ENCODE measurements at places on chromosomes 5 and 9.
A peak's percentile ranks its signal among the peaks of the same experiment; 100 is the strongest.

GRCh38 chr5:164353155-164353554 is 847.7 kb downstream of the MAT2B start:
- no peak for DNase-seq

DNA sequence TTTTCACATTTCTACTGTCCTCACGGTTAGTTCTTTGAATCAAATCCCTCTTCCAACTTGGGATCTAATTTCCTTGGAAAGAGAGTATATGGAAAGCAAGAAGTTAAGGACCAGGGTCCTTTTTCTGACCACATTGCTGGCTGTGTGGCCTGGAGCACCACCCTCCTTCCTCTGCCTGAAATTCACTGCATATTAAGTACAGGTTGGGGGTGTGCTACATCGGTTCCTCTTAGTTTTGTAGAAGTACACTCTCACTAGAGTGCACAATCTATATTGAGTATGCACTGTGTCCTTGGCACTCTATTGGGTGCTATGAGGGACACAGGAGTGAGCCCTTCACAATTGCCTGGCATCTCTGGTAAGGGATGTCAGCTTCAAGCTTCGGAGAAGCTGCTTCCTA is 53.8 kb upstream of the KLF9 start:
- no peak for DNase-seq

DNA sequence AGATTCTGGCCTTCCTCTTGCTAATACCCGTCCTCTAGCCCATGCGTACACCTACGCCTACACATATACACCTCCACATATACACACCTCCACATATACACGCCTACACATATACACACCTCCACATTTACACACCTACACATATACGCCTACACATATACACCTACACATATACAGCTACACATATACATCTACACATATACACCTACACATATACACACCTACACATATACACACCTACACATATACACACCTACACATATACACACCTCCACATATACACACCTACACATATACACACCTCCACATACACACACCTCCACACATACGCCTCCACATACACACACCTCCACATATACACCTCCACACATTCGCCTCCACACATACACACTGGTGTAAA is 27.2 kb downstream of the AK3 start:
- no peak for DNase-seq

GRCh38 chr9:126406075-126406667 is 79.5 kb downstream of the MVB12B start:
- no peak for DNase-seq

DNA sequence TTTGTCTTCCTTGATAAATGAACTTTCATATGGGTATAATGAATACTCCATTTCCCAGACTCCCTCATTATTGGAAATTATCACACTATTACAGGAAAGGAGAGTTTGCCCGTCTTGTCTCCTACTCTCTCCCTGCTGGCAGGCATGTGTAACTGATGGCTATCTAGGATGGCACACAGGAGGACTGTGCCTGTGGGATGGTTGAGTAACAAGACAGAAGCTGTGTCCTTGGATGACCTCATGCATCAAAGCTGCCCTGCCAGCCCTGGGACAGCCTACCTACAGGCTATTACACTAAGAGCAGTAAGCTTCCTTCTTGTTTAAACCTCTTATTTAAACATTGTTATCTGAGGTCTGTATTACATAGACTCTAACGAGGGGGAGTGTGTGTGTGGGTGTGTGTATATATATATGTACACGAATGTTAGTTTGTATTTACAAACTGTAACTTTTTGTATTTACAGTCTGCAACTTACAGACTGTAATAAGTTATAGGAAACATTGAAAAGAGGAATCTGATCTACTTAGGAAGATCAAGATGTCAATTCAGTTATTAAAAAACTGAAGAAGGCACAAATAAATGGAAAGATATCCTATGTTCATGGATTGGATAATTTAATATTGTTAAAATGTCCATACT is 247.6 kb upstream of the ACO1 start:
- no peak for DNase-seq

GRCh38 chr5:171121638-171122037 is 187.4 kb upstream of the TLX3 start:
- DNase-seq: no peak

GRCh38 chr9:113345190-113345589 is 4.2 kb upstream of the BSPRY start:
- DNase-seq: no peak

DNA sequence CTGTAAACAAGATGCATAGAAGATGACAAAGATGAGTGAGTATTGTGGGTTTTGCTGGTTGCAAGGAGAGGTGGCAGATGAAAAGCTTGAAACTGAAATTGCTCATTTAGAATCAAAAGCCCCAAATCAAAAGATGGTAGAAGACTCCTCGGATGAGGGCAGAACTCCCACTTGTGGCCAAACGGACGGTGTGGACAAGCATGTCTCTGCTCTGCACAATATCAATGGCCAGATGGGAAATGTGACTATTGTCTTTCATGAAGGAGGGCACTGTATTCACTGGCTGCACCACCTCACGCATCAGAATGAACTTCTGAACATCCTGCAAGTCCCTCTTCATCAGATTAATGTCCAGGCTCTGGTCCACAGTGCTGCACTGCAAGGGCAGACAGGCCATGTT is 541.7 kb downstream of the MTRR start:
- DNase-seq: no peak

- DNase-seq: no peak
Measured at GRCh38 chr5:44402084-44402483, 12.9 kb upstream of the FGF10 start.

GRCh38 chr5:14816999-14817761 is 54.4 kb downstream of the ANKH start:
- DNase-seq: peak; percentile 36

DNA sequence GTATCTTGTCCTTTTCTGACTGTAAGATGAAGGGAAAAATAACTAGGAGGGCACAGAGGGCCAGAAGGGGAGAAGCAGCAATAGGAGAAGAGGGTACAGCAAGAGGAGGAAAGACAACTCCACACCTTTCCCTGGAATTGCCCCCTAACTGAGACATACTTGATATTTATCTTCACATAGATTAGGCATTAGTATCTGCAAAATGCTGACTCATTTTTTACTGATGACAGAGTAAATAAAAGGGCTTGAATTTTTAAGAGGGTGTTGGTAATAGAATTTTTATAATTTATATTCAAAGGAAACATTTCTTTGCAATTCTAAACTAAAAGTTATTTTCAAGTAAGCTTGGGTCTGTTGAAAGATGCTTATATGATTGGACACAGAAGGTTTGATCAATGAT is 86.8 kb upstream of the PRRC1 start:
- no peak for DNase-seq

- DNase-seq: no peak
Measured at GRCh38 chr5:170542691-170543293, 39.0 kb downstream of the KCNIP1 start.

DNA sequence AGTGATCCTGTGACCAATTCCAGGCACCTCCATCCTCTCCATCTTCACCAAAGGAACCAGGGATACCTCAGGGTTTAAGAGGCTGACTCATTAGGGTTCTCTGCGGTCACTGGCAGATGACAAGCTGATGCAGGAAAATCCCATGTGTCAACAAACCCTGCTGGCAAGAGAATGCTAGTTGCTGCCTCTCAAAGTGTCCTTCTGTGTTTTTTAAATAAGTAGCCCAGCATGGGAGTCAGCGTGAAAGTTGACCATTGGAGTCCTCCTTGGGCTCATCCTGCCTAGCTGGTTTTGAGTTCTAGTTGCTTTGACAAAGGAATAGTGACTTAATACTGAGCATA is 200.2 kb downstream of the SLIT3 start:
- DNase-seq: no peak

- no peak for DNase-seq
Measured at GRCh38 chr9:84808416-84808815, 138.9 kb downstream of the NTRK2 start.

- DNase-seq: no peak
Measured at GRCh38 chr5:16455668-16456067, 9.9 kb downstream of the ZNF622 start.

- DNase-seq: no peak
Measured at GRCh38 chr9:100670719-100671118, 92.8 kb downstream of the CAVIN4 start.

DNA sequence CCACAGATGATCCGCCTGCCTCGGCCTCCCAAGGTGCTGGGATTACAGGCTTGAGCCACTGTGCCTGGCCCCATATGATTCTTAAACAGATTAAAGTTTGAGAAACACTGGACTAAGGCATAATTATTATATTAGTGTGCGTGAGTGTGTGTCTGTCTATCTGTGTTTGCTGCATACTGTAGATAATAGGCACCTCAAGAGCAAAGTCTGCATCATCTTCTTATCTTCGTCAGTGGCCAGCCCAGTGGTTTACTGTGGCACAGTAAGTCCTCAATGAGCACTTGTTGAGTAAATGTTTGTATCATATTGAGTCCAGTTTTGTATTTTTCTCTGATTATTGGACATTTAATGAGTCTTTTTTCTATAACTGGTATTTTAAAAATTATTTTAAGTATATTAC is 81.7 kb downstream of the ITGA1 start:
- DNase-seq: no peak

DNA sequence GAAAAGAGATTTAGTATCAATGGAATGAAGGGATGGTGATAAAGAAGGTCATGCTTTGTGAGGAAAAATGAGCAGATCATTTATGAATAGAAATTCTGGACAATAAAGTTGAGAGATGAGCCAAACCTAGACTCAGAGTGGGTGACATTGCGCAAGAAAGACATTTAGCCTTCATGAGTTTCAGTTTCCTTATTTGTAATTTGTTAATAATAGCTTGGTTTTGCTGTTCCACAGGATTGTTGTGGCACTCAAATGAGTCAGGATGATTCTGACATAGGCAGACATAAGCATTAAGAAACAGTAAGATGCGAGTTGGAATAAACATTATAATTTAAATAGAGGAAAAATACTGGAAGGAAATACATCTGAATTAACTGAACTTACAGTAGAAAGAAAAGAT is 34.8 kb downstream of the ITGA2 start:
- DNase-seq: no peak

DNA sequence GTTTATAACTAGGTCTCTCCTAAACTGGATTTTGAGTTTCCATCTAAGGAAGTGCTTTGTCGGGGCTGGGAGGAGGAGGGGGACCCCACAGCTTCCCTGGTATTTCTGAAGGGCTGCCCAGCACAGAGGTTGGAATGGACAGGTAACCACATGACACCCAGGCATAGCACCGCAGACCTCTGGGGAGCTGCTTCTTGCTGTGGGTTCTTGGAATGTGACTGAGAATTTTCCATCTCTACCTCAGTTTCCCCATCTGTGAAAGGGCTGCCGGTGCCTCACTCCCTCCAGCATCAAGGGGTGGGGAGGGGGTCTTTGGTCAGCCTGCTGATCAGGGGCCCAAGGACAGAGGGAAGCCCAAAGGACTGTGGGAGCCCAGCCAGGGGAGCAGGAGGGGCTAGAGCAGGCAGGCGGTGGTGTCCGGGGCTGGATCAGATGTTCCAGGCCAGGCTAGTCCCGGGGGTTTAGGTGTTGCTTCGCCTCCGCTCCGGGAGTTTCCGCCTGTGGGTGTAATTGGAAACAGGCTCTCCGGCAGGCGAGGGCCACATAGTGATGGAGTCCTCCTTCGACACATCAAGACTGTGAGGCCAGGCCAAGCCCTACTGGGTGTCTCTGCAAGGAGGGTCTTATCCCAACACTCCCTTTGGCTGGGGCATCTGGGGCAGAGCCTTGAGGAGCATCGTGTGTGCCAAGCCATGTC is 3.3 kb downstream of the OLFML2A start:
- DNase-seq: no peak

DNA sequence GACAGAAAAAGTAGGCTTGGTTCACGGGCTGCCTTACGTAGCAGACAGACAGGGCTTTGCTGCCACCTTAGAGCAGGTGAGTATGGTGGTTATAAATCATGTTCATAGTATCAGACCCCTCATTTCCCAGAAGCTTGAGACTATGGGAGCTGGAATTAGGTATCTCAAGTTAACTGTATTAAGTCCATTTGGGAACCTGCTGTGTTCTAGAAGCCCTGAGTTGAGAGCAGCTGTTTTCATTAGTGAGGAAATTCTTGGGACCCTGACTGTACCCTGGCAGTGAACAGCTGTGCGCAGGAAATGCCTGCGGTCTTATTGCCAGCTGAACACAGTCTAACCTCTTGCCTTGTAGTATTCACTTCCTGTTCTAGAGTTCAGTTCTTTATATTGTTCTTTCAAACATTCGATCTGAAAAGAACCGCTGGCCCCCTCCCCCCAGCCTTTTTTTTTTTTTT is 29.8 kb downstream of the UGCG start:
- no peak for DNase-seq

GRCh38 chr9:93085676-93086075 is 10.3 kb upstream of the CARD19 start:
- DNase-seq: no peak

GRCh38 chr5:149108651-149109280 is 32.5 kb upstream of the ABLIM3 start:
- DNase-seq: no peak

DNA sequence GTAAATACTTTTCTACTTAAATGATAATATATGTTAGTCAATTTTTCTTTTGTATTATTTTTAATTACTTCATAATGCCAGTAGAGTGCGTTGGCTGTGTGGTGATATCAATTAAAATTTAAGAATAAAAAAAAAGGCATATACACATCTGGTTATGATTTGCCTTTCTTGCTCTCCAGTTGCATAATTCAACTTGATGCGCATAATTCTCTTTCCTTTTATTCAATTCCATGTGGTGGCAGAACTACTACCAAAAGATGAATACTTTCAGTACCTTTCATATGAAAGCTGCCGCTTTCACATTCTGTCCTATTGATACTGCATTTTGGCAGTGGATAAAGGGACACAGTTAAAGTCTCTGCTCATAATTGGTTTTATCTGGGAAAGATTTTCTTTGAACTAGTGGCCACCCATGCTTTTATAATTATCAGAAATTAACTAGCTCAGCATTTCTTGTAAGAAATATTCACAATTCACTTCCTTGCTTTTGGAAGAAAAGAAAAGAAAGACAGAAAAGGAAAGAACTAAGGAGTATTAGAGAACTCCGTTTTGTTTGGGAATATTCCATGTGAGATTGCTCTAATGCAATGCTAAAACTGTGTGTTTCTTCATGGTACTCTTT is 12.3 kb upstream of the ADGRV1 start:
- DNase-seq: no peak

GRCh38 chr5:172939611-172940267 is 19.5 kb upstream of the RPL26L1 start:
- DNase-seq: peak; percentile 73

DNA sequence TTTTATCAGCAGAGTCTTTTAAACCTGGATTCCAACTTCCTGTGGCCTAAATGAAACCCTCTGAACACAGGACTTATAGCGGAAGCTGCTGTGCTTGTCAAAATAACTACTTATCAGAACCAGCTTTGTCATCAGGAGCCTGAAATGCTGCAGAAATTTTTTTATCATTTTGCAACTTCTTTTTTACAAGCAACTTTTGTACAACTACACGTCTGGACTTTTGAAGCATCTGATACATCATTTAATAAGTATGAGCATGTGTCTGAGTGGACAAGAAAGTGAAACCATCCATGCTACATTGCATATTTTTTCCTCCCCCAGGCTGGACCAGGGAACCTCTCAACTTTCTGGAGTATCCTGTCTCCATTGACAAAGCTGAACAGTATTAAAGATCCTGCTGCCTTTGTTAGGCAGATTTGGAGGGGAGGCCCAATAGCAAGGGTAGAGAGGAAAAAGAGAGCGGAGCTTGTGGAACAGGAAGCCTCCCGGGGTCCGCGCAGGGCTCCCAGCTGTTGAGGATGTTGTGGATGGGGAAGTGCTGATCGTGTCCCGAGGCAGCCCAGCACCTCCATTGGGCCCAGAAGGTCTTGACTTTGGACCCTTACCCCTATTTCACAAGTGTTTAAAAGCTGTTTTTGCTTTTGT is 196.6 kb downstream of the MSX2 start:
- no peak for DNase-seq
